ENCODE measurements at places on chromosomes 11 and 22. TPM values are rescaled to one million over a fixed set of nuclear protein-coding genes. Genes with fewer than 3 reads are reported as not detected.

RASD2 gene
- total RNA-seq = 1.4 TPM

DNA sequence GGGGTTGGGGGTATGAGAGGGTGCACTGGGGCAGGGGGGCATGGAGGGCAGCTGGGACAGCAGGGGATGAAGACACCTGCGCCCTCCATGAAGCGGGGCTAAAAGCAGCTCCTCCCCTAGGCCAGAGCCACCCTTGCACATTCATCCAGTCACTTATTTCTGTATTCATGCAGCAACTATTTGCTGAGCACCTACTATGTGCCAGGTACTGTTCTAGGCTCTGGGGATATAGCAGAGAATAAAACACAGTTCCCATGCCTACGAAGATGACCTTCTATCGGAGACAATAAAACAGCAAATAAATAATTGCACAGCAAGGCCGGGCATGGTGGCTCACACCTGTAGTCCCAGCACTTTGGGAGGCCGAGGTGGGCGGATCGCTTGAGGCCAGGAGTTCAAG is 5.3 kb downstream of the ALDH3B1 start:
- no peak for DNase-seq

GRCh38 chr22:44625981-44626687 is 75.9 kb upstream of the PRR5 start:
- peak; percentile 63 for DNase-seq

DNA sequence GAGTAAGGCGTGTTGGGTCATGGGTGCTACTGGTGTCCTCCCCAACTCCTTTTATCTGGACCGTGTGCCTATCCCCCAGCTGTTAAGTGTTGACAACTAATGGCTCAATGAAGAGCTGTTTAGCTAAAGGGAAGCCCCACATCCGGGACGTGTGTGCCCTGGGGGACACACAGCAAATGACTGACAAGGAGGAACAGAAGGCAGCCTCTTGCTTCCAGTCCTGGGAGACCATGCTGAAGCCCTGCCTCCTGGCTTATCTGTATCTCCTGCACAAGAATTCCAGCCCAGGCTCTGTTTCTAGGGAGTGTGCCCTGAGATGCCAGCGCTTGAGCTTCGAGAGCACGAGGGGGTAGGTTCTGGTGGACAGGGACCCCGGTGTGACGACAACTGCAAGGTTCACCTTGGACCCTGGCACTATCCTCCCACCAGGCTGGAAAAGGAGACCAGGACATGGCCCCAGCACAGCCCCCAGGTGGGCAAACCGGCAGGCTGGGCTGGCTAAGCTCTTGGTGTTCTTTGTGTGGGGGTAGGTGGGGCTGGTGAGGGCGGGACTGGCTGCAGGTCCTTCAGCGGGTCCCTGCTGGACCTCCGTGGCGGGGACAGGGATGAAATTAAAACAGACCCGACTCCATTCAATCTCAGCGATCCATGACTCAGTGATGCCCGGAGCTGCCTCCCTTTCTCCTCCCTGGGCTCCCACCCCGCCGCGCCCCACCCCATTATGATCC is 21.0 kb downstream of the ASCL2 start:
- no peak for DNase-seq

DNA sequence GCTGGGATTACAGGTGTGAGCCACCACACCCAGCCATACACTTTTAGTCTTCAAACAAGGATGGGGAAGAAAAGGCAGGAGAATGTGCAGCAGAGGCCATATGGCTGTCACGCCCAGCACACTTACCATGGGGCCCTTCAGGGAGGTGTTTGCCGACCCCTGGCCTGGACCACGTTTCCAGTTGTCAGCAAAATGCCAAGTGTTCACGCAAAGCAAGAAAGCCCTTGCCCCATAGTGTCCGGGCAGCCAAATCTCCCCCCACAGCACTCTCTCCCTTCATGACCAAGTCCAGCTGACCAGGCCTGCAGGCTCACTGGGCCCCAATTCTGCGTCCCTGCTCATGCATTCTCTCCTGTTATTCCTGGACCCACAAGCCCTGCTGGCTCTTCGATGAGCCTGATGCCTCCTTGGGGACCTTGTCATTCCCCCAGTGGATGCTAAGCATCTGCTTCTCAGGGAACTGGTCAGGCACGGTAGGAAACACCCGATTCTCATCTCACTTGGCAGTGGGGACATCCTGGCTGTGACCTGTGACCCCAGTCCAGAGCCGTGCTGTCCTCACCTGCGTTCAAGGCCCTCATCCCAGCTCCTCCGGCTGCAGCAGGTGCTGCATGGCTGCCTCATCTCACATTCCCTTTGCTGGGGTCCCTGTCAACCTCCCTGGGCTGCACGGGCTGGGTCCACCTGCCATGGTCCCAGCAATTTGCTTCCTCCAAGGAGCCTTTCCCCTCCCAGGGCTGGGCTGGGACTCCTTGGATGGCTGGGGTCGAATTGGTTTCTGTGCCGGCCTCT is 96.4 kb downstream of the CTTN start:
- no peak for DNase-seq

DNA sequence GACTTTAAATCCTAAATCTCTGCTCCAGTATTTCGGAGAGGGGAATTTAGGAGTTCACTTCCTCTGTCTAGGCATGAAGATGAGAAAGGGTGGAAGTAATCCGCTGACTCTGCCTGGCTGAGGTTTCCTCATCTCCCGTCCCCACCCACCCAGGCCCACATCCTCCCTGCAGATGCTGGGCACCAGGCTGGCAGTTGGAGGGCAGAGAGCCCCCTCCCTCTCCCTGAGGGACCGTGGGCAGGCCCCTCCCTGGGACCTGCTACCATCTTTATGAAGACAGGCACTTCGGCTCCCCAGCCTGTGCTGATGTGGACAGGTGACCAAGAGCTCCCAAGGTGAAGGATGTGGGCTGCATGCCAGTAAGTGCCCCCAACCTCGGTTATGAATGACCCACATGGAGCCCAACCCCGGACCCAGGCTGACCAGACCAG is 6.7 kb downstream of the CASTOR1 start:
- no peak for DNase-seq

GRCh38 chr11:134911514-134912180 is 499.6 kb upstream of the B3GAT1 start:
- DNase-seq = no peak

DNA sequence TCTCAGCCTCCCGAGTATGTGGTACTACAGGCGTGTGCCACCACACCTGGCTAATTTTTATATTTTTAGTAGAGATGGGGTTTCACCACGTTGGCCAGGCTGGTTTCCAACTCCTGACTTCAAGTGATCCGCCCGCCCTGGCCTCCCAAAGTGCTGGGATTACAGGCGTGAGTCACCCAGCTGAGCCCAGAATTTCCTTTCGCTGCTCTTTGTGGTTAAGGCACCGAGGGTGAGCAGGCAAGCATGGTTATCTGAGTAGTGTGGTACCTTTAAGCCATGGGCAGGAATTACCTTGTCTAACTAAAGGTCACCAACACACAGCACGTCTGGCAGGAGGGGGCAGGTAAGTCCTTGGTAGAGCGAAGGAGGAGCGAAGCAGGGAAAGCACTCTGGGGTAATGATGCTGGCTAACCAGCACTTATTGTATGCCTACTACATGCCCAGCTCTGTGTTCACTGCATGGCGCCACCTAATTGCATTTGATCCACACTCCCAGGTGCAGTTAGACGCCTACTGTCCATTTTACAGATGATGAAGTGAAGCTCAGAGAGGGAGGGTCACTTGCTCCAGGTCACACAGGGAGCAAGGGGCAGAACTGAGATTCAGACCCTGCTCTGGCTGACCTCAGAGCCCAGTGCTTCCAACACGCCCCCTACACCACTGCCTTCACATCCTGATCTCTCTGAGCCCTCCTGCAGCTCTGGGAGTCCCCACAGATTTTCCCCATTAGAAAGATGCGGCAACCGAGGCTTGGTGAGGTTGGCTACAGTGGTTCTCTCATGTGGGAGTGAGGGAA is 45.7 kb downstream of the TRIOBP start:
- no peak for DNase-seq

GRCh38 chr11:106288822-106289387 is 211.4 kb downstream of the AASDHPPT start:
- no peak for DNase-seq

DNA sequence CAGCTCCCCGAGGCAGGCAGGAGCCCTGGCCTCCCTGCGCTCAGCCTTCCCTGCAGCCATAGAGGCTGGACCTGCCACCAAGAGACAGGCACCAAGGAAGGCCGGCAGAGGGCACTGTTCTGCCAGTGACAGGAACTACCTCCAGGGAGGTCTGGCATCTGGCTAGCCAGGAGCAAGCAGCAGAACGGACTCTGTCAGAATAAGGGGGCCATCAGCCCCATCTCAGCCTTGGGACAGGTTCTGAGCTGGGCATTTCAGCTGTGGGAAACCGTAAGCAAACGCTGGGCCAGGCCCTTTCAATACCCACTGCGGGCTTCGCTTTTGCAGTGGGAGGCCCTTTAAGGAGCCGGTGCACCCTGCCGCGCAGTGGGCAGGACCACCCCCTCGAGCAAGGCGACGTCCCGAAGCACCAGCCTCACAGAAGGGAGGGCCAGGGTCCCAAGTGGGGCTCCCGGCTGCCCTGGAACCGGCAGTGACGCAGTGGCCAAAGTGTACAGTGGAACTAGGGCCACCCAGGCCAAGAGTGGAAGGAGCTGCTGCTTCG is 18.2 kb downstream of the IFT27 start:
- peak; percentile 60 for DNase-seq

DNA sequence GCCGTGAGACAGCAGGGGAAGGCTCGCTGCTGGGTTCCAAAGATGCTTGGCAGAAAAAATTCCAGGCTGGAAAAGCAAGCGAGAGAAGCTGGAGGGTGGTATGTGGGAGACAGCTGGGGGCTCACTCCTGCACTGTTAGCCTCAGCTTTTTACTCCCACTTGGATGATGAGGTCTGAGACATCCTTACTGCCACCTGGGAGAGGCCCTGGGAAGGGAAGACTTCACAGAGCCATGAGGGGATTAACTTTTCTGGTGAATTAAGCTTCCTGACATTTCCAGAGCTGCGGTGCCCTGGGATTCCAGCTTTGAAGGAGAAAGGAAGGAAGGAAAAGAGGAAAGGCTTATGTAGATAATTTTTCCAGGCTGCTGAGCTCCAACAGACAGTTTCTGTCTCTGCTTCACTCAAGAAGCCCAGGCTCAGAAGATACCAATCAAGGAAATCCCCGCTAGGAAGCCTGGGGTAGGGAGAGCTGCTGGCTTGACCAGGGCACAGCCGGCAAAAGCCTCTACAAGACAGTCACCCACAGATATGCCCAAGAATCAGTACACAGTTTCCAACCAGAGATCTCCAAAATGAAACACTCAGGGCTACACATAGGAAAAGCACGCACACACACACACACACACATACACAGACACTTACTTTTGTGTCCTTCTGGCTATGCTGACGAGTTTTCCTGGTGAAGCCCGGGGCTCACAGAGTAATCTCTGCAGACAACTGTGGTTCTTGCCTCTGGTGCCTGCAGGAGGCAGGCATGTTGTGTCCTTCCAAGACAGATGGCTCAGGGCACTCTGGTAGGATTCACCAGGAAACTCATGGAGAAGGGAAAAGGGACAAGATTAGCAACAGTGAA is 907 bp downstream of the MCHR1 start:
- DNase-seq = no peak

DNA sequence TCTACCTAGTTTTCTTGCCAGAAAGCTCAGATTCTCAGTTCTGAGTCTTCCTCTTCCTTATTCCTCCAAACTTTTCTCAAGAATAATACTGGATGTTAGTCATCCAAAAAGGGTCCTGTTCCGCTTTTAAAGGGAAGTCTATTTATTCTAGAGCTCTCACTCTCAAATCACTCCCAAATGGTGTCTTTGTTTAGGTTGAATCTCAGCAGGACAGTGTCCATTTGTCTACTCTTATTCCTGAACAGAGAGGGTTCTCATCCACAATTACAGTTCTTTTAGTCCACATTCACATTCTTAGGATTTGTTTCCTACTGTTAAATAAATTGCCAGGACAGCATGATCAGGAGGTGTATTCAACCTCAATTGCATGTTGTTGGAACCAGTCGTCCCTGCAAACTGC is 61.3 kb downstream of the MUC15 start:
- no peak for DNase-seq

DNA sequence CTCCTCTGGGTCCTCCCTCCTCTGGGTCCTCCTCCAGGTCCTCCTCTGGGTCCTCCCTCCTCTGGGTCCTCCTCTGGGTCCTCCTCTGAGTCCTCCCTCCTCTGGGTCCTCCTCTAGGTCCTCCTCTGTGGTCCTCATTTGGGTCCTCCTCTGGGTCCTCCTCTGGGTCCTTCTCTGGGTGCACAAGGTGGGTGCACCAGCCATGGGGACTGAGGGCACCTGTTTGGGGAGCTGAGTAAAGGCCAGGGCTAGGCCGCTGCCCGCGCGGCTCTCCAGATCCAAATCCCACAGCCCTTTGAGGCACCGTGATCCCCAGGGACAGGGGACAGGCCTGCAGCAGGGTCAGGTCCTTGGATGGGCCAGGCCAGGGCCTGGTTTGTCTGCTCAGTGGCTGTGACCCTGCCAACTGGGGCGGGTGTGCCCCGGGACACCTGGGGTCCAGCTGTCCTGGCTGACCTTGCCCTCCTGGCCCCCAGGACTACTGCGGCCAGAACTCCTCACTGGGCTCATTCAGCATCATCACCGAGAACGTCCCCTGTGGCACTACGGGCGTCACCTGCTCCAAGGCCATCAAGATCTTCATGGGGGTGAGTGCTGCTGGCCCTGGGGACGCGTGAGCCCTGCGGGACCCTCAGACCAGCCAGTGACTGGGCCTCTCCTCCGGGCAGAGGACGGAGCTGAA is 12.7 kb downstream of the MUC2 start:
- no peak for DNase-seq

Data from naive thymus-derived CD4-positive, alpha-beta T cell (primary cell).